ENCODE measurements at places on chromosomes 16 and 17.

DNA sequence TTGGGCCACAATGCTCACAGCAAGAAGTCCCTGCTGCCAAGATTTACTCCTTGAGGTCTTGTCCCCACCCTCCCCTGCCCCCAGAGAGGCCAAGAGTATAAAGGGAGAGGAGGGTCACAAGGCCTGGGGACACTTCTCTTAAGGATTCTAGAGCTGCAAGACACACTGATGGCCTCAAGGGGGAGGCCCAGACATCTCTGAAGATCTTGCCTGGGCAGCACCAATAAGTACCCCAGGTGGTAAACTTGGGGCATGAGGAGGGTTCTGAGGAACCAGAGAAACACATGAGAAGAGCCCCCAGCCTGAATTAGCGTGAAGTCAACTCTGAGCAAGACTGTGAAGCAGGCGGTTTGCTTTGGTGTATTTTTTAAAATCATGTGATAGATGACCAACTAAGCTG lies 26.8 kb upstream of the MTMR4 start:
- DNase-seq, result no peak

DNA sequence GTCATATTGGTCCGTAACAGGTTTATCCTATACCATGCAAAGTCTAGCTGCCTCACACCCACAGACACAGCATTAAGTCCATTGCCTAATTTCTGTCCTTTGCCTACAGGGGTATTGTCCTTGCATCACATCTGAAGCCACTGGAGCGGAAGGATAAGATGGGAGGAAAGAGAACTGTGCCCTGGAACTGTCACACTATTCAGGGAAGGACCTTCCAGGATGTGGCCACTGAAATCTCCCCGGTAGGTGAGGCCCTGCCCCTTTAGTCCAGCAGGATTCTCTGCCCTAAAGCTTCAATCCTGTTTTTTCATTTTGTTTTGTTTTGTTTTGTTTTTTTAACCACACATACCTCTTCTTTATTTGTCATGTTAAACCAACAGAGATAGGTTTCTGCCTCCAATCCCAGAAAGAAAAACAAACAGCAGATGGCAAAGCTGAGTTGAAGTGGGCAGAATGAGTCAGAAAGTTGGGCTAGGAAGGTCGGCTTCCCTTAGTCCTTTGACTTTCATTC lies 2.2 kb upstream of the EFTUD2 start:
- peak; percentile 61 for DNase-seq

DNA sequence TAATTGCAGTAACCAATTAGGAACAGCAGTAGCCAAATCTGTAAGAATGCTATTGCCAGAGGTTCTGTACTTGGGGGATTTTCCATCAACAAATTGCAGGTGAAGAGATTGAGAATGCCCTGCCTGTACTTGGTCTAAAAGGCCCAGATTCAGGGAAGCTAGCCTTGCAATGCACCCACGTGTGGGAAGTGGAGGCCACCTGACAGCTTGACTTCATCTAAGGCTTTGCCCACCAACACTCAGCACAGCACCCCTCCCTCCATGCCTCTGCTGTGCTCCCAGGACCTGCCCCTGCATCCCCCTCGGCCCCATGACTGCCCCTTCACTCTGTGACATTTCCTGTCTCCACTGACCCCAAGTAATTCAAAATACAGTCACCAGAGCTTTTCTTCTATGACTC lies 79.1 kb upstream of the CDH5 start:
- DNase-seq, result no peak

DNA sequence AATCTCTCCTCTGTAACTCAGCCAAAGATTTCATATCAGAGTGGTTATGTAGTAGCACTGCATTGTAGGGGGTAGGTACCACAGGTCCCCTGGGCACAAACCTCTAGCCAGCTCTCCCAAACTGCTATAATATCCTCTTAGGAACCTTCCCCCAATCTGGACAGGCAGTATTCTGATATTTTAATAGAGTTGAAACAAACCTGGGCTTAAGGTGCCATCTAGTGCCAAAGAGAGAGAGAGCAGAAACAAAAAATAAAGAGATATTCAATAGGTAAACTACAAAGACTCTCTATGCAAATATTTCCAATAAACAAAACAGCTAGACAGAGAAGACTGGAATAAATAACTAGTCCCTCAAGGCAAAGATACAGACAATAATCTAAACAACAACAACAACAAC lies 1070.0 kb downstream of the CDH11 start:
- DNase-seq, result no peak

GRCh38 chr17:63973930-63974593 lies 1.3 kb upstream of the SCN4A start:
- DNase-seq, result no peak

GRCh38 chr16:10978871-10979446 lies 34.6 kb downstream of the CLEC16A start:
- no peak for DNase-seq

GRCh38 chr17:10857976-10858375 lies 20.1 kb upstream of the PIRT start:
- no peak for DNase-seq

DNA sequence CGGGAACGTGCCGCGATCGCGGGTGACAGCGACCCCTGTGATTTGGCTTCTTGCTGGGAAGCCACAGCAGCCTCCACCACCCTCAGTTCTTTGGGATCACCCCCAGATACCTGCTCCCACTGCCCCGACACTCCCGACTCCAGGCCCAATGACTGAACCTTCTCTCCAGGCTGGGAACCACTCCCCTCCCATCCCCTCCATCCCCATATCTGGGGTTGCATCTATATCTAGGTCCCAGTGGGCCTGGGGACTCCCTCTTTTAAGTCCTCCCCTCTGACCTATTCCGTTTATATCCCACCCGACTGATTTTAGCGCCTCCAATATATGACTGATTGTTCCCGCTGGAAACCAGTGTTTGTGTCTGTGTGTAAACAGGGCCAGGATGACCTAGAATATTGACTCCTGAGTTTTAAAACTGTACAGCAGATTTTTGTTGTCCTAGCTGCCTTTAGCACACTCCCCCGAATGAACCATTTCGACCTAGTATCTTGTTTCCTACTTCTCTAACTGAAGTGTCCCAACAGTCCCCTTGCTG lies 667 bp downstream of the PSMD3 start:
- DNase-seq, result no peak

DNA sequence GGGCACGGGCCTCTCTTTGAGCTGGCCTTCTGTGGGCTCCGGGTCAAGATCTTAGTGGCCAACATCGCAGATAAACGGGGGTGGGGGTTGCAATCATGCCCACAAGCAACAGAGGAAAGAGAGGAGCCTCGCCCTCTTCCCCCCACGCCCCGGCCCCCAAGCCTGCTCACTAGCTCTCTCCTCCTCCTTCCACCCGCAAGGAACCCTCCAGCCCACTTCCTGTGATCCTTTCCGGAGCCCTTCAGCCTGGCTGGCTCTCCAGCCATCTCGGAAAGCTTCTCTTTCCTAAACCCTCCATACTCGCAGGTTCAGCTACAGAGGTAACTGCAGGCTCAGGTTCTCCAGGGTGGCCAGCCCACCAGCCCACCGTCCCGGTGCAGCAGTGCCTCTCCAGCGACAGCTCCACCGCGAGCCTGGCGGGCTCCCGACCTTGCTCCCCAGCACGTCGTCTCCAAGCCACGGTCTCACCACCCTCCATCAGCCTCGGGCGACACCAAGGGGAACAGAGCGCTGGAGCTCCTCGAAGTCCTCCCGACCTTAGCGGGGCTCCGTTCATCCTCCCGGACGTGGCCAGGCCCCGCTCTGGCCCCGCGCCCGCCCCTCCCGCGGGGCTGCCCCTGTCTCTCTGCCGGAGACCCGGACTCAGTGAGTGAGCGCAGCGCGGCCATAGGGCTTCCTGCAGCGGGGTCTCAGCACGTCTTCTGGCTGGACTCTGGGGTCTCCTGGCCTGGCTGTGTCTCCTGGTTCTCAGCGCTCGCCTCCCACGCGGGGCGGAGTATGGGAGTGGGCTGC lies 12.9 kb upstream of the ODF4 start:
- DNase-seq, result no peak

GRCh38 chr16:8733849-8734540 lies 59.6 kb downstream of the ABAT start:
- DNase-seq, result no peak

- DNase-seq, result no peak
Measured at GRCh38 chr17:60934723-60935122, 257.1 kb downstream of the BCAS3 start.

DNA sequence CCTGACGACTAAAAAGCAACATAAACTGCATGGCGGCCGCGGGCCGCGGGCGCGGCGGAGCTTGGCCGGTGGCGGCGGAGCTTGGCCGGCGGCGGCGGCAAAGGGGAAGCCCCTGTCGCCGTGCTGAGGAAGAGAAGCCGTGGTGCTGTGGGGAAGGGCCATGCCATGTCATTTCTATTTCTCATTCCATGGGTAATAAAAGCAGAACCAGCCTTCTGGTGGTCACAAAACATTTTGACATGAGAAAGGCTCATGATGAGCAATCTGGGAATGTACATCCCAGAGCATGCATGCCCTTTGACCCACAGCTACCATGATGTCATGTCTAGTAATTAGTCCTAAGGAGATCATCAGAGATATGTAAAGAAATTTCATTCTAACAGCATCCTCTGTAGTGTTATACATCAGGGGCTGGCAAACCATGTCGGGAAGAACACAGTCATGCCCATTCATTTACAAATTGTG lies 23.9 kb upstream of the HEATR6 start:
- DNase-seq, result no peak

DNA sequence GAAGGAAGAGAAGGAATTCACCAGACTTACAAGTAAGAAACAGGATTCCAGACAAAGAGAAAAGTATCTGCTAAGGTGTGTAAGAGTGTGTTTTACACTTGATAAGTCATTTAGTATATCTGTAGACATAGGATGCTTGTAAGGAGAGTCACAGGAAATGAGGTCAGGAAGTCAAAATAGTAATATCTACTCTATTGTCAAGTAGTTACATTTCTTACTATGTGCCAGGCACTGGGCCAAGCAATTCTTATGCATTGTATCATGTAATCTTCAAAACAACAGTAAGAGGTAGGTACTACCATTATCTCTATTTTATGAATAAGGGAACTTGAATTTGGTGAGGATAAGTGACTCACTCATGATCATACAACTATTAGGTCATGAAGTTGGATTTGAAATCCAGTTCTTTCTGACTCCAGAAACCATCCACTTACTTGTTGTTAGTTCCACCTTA lies 129.1 kb downstream of the SNX11 start:
- DNase-seq, result no peak

DNA sequence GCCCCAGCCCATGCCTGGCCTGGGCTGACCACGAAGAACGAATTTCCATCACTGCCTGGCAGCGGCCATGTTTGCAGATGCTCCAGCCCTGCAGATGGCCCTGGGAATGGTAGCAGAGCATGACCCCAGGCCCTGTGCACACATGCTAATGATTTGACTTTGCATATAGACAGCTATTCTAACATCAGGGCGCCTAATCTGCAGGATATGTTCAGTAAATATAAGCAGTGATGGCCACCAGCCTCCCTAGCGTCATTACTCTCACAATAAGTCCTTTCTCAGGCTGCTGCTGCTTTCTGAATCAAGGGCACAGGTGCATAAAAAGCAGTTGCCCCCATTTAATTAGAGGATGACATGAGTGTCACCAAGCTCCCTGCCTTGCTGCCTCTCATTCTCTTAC lies 24.2 kb downstream of the DNAH9 start:
- no peak for DNase-seq

GRCh38 chr16:57601801-57602478 lies 26.5 kb upstream of the ADGRG1 start:
- no peak for DNase-seq

DNA sequence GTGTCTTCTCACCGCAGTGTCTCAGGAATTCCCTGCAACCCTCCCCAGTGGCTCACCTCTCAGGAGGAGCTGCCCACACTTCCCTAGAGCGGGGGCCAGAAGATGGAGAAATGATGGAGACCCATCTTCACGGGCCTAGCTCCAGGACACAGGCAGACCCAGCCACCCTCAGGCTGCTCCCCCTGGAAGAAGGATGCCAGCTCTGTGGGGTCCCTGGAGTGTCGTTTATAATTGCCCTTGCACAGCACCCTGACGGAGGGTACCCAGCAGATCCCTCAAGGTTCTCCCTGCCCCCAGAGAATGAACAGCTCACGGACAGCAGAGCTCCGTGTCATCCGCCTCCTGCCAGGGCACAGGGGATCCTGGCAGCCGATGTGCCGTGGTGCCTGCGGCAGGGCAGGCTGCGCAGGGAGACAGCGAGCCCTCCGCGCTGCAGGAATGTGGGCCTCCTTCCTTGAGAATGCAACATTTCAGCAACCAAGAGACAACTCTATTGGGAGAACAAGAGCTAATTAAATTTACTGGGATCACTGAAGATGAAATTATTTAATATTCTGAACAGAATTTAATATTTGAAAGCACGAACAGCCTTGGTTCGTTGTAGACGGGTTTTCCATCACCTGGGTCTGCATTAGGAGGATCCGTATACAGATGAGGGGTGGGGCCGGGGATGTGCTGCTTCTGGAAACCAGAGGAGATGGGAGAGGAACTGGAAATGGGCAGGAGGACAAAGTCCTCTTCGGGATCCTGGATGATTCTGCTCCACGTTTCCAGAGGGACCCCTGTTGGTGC lies 21.0 kb upstream of the RBFOX3 start:
- no peak for DNase-seq

DNA sequence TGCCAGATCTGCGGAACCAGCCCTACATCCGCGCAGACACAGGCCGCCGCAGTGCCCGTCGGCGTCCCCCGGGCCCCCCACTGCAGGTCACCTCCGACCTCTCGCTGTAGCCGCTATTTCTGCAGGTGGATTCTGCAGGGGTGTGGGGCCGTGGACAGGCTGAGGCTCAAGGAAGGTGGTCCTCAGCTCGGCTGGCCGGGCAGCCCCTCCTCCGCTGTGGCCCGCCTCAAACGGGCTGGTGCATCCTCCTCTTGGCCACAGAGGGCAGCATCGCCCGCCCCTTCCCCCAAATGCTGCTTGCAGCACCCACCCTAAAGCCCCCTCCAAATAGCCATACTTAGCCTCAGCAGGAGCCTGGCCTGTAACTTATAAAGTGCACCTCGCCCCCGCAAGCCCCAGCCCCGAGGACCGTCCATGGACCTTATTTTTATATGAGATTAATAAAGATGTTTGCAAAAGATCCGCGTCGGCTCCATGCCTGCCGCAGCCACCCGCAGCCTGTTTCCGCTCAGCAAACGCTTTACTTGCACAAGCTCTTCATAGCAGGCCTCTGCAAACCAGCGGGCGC lies 14.9 kb downstream of the SPATA32 start:
- no peak for DNase-seq

DNA sequence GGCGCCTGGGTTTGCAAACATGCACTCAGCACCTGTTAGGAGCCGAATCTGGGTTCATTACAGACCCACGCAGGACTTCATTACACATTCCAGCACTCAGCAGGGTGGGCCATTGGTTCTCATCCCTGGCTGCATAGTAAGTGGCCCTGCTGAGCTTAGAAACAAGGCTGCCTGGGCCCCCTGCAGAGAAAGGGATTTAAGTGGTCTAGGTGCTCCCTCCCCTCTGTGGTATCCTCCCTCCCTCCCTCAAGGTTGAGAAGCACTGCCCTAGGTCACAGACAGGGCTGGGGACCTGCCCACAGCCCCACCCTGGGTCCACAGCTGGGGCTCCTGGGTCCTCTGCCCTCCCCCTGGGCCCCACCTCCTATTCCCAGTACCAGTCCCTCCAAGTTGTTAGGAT lies 28.3 kb downstream of the WNT3 start:
- DNase-seq, result no peak
